ENCODE measurements at places on chromosomes 12 and 14.

- no peak for DNase-seq
These were observed 5.6 kb downstream of the TBPL2 start for GRCh38 chr14:55434805-55435174.

GRCh38 chr14:94880876-94881275, 111.0 kb upstream of the GSC start:
- no peak for DNase-seq

- no peak for DNase-seq
These were observed 23.8 kb upstream of the COX6A1 start for GRCh38 chr12:120413901-120414695.

DNA sequence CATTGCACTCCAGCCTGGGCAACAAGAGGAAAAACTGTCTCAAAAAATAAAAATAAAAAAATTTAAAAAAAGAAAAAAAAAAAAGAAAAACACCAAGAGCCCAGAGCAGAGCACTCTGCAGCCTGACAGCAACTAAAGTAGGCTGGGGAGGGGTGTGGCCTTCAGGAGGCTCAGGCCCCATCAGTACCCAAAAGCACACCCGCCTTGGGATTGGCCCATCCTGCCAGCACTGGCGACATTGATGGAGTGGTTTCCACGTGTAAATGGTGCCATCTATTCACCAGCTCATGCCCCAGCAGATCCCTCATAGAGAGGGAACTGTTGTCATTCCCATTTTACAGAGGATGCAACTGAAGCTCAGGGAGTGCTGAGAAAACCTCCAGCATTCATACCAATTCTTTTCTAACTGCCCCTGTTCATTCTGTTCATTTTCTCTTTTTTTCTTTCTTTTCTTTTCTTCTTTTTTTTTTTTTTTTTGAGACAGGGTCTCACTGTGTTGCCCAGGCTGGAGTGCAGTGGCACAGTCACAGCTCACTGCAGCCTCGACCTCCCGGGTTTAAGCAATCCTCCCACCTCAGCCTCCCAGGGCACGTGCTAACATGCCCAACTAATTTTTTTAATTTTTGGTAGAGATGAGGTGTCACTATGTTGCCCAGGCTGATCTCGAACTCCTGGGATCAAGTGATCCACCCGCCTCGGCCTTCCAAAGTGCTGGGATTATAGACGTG, 89.3 kb downstream of the IRF2BPL start:
- DNase-seq, result no peak

GRCh38 chr14:101469382-101470247, 91.7 kb upstream of the DIO3 start:
- no peak for DNase-seq

- DNase-seq, result no peak
These were observed 191.5 kb upstream of the CAND1 start for GRCh38 chr12:67077617-67078016.

- DNase-seq, result no peak
These were observed 459.4 kb downstream of the ETNK1 start for GRCh38 chr12:23084236-23084995.

DNA sequence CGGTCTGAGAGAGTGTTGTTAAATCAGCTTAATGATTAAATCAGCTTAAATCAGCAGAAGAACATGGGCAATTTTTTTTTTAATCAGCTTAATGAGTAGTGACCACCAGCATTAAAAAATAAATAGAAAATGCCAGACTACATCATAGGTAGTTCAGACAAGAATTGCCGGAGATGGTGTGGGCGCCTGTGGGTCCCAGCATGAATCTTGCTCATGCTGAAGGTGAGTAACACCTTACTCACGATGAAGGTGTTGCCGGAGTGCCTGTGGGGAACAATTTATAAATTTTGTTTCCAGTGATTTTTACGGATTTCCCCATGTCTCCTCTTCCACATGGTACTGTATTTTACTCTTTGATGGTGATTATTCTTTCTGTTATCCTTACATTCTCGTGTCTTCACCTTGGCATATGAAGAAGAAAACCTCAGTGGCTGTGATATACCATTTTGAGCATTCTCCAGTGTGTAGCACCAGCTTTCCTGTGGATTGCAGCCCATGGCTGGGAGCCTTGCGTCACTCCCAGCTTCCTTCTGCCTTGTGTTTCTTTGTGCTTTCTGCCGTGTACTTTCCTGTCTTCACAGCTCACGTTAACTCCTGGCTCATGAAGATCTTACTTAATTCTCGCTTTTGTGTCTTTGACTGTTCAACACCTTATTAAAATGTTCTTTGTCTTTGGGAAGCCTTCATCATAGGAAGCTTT, 4.7 kb downstream of the TDRD9 start:
- DNase-seq, result no peak

GRCh38 chr14:90814806-90815571, 1.2 kb downstream of the TTC7B start:
- no peak for DNase-seq
